ENCODE measurements at places on chromosomes 6 and 20.
A peak's percentile ranks its signal among the peaks of the same experiment; 100 is the strongest.

- no peak for DNase-seq
Measured at GRCh38 chr6:121810158-121811032, 374.9 kb downstream of the GJA1 start.

- peak; percentile 47 for DNase-seq
Measured at GRCh38 chr20:31968291-31969126, 558 bp downstream of the XKR7 start.

GRCh38 chr6:146980900-146981329, 223.3 kb upstream of the STXBP5 start:
- no peak for DNase-seq

- DNase-seq = no peak
Measured at GRCh38 chr20:13648291-13649228, 9.8 kb upstream of the TASP1 start.

DNA sequence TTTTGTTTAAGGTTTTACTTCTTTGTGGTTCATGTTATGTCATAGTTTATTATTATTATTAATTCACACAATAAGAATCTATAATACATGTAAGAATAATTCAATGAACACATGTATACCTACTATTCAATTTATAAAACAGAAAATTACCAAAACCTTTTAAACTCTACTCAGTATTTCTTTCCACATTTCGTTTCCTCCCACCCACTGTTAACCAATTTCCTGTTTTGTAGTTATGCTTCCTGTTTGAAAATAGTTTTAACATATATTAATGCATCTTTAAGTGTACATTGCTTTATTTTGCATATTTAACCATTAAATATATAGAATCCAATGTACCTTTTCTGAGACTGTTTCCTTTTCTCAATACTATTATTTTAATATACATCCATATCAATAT, 397.9 kb upstream of the SPTLC3 start:
- DNase-seq = no peak

GRCh38 chr6:16776394-16777017, 15.2 kb upstream of the ATXN1 start:
- DNase-seq = no peak

- no peak for DNase-seq
Measured at GRCh38 chr6:116580198-116580597, 8.9 kb downstream of the RWDD1 start.

- DNase-seq = no peak
Measured at GRCh38 chr6:6972456-6972855, 135.3 kb upstream of the RREB1 start.

DNA sequence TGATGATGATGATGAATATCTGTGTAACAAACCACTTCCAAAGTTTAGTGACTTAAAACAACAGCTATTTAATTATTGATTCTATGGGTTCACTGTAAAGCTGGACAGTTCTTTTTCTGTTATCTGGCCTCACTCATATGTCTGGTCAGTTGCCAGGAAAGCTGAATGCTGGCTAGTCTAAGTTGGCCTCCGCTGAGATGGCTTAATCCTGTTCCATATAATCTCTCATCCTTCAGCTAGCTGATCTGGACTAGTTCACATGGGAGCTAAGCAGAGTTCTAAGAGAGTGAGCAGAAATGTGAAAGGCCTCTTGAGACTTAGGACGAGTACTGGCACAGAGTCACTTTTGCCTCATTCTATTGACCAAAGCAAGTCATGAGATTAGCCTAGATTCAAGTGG, 334.7 kb upstream of the FLRT3 start:
- peak; percentile 13 for DNase-seq

DNA sequence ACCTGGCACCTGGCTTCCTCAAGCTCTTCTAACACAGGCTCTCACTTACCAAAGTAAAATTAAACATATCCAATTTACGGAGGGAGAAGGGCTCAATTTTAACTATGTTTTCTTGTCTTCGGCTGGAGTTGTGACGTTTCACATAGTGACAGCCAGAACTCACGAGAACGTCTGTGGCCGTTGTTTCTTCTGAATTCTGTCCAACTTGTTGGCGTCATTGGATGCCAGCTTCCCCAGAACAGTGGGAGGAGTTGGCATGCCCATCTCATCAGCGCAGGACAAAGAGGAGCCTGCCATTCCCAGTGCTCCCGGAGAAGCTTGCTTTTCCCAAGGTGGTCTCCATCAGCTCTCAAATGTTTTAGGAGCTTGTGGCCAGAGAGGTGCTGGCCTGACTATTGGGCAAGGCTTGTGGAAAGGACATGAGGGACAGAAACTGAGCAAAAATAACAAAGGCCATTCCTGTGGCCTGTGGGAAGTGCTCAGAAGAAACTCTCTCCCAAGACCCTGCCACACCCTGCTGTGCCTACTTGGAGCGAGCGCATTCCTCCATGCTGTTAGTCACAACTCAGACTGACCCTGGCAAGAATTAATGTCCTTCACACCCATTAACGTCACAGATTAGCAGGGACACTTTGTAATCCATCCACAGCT, 265.4 kb upstream of the CDH4 start:
- peak; percentile 9 for DNase-seq

GRCh38 chr6:107713563-107713962, 110.5 kb downstream of the SCML4 start:
- DNase-seq = no peak

DNA sequence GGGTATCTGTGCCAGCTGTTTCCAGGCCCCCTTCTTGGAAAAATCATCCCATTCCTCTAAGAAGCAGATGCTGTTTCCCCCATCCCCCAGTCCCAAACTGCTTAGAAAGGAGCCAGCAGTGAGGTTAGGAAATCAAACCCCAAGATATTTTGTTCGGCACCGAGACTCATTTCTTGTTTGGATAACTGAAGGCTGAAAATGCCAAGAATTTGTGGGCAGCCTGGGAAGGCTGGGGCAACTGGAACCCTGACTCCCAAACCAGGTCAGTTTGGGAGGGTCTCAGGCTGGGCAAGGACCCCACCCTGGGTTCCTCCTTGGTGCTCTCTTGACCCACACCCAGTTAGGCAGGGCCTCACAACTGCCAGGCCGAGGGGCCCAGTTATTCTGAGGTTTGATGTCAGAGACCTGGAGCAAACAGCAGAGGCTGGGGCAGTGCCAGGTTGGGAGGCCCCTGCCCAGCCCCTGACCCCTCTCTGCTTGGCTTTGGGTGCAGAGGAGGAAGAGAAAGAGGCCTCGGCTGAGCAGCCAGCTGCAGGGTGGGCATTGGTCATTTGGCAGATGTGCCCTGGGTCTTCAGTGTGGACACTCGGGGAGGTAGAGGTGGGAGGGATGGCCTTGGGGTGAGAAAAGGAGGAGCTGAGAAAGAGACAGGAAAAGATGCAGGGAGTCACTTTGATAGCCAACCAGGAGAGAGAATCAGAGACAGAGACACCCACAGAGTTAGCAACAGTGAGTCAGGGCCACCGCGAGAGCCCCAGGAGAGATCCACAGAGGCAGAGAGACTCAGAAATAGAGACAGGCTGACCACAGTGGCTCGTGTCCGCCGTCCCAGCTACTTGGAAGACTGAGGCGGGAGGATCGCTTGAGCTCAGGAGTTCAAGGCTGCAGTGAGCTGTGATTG, 5.0 kb downstream of the ANGPT4 start:
- no peak for DNase-seq

GRCh38 chr6:99378636-99379035, 15.4 kb downstream of the COQ3 start:
- DNase-seq = no peak

DNA sequence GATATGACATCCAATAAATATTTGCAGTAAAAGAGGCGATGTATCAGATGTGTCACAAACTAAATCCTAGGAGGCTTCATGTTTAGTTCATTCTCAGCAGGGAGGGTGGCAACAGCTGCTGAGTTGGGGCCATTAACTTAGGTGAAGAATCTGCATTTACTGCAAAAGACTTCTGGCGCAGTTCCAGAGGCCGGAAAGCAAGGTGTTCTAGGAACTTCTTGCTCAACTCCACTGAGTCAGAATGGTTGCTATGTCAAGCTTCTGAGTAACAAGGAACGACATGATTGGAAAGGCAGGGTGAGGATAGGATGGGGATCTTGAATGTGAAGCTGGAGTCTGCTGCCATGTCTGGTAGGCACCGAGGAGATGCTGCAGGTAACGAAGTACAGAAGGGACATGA, 11.7 kb downstream of the ADNP start:
- no peak for DNase-seq

- DNase-seq = no peak
Measured at GRCh38 chr6:81748994-81749393, 3.5 kb downstream of the TENT5A start.

GRCh38 chr6:154410619-154411072, 54.0 kb upstream of the IPCEF1 start:
- DNase-seq = no peak

DNA sequence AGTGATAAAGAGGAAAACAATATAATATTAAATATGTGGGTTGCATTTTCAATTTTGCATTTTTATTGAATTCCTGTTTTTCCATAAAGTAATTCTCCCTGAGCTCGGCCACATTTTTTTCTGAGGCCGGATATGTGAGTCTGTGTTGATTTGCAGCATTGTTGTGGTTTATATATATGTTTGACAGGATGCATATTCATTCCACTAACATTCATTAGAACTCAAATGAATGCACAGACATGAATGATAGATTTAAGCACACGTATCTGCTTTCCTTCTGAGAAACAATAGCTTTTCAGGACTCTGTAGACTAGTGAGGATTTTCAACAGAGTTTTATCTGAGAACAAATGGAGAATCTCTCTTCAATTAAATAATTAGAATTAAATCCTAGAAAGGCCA, 10.6 kb upstream of the EXOC2 start:
- no peak for DNase-seq

DNA sequence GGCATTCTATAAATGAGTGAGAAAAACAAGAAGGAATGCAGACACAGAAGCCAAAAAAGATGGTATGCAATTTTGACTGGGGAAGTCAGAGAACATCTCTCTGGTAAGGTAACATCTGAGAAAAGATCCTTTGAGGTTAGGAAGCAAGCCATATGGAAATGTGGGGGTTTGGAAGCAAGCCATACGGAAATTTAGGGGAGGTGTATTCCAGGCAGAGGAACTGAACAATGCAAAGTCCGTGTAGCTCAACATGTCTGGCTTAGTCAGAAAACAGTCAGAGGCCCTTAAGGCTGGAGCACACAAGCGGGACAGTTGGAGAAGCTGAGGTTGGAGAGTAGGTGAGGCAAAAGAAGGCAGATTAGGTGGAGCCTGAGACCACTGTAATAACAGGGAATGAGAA, 35.3 kb downstream of the RALGAPA2 start:
- no peak for DNase-seq

GRCh38 chr6:105810105-105810921, 275.8 kb upstream of the PRDM1 start:
- DNase-seq = no peak

DNA sequence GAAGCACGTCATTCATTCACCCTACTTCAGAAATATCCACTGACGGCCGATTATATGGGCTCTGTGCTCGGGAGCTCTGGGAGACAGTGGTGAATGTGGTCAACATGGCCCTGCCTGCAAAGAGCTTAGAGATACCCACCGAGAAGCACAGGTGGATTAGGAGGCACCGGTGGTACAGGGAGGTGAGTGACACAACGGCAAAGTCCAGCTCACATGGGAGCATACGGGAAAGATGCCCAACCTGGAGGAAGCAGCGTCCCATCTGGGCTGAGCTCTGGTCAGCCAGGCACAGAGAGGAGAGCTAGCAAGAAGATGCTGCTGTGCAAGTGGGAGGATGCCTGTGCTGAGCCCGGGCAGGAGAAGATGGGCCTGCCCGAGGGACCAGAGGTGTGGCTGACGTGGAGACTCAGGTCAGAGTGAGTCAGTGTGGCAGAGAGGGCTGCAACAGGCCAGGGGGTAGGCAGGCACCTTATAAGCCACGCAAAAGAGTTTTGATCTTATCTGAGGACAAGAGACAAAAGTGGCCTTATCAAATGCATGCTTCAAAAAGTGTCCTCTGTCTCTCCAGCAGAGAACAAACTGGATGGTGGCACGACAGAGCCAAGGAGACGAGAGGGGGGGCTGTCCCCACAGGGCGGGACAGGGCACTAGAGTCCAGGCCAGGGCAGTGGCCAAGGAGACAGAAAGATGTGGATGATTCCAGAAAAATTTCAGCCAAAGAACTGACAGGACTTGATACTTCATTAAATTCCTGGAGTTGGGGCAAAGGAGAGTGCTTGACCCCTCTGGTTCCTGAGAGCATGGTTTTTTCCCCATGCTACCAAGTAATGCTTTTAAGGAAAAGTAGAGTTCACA, 214.6 kb upstream of the SNX9 start:
- peak; percentile 40 for DNase-seq

DNA sequence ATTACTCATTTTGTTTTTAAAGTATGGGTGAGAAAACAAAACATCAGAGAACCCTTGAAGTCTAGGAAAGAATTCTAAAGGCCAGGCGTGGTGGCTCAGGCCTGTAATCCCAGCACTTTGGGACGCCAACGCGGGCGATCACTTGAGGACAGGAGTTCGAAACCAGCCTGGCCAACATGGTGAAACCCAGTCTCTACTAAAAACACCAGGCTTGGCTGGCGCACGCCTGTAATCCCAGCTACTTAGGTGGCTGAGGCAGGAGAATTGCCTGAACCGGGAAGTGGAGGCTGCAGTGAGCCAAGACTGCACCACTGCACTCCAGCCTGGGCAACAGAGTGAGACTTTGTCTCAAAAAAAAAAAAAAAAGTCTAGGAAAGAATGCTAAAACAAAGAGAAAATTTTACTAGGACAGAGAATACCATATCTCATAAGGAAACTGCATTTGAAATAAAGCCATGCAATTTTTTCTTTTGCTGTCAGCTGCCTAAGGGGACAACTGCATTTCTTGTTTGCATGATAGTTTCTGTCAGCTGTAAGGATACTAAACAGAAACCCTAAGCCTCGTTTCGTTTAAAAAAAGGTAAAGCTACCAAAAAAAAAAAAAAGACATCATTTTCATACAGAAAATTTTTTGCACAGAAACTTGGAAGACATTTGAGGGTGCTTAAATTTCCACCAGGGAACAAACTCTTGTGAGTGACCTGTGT, 32.1 kb downstream of the SMLR1 start:
- no peak for DNase-seq

DNA sequence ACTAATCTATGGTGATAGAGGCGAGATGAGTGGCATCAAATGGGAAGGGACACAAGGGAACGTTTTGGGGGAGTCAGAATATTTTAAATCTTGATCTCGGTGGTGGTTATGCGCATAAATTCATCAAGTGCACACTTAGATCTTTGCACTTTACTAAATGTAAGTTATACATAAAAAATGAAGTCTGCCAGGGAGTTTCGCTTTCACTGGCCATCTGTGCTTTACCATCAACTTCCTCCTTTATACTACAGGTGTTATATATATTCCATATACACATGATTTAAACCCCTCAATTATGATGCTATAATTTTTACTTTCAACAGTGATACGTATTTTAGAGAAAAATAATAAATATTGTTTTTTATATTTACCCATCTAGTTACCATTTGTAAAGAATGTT, 97.6 kb upstream of the AKIRIN2 start:
- no peak for DNase-seq

DNA sequence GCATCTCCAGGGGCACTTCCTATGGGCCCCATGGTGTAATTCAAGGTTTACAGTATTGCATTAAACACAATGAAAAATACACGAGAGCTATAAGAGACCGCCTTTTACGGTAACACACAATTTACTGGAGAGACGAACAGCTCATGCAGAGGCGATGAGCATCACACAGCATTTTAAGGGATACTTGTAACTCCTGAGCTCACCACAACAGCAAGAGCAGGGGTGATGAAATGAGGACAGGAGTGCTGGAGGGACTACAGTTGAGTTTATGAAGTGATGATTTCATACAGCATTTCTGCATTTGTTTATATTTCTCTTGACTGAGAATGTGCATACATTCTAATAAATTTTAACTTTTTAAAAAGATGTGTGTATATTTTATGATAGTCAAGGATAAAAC, 113.9 kb downstream of the WDR27 start:
- no peak for DNase-seq
